ENCODE measurements at places on chromosomes 16 and 17.
A peak's percentile ranks its signal among the peaks of the same experiment; 100 is the strongest.

GRCh38 chr17:42431758-42432161, 8.7 kb upstream of the CAVIN1 start:
- no peak for DNase-seq

- DNase-seq = peak; percentile 37
Observed at GRCh38 chr17:57308543-57309186, 52.3 kb downstream of the MSI2 start.

DNA sequence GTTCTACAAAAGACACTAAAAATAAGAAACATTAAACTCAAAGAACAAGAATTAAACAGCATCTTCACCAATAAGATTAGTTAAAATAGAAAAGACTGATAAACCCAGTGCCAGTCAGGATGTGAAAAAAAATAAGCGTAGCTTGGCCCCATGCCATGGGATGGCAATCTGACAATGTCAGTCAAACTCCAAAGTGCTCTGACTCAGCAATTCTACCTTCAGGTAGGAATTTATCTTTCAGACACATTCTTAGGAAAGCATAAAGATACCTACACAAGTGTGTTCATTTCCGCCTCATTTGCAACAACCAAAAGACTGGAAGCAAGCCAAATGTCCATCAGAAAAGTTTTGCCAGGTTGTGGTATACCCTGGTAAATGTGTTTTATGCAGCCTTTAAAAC, 9.1 kb upstream of the MPO start:
- no peak for DNase-seq

DNA sequence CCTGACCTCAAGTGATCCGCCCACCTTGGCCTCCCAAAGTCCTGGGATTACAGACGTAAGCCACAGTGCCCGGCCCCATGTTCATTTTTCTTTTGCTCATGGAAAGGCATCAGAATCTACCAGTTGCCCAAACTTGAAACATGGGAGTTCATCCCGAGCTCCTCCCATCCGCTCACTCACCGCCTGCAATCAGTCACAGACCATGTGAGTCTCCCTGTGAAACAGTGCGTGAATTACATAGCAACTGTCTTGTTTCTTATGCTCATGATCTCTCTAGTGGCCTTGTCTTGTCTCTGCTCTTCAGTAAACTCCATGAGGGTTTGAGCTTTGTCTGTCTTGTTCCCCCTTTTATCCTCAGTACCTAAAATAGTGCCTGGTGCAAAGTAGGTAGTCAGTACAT, 52.1 kb upstream of the TNRC6A start:
- no peak for DNase-seq

GRCh38 chr17:75087558-75088453, at the start of gene SLC16A5:
TSS of gene SLC16A5 (plus strand) at chr17:75087954. CDS start at chr17:75093637, 5,683 bp downstream.
- no peak for DNase-seq

DNA sequence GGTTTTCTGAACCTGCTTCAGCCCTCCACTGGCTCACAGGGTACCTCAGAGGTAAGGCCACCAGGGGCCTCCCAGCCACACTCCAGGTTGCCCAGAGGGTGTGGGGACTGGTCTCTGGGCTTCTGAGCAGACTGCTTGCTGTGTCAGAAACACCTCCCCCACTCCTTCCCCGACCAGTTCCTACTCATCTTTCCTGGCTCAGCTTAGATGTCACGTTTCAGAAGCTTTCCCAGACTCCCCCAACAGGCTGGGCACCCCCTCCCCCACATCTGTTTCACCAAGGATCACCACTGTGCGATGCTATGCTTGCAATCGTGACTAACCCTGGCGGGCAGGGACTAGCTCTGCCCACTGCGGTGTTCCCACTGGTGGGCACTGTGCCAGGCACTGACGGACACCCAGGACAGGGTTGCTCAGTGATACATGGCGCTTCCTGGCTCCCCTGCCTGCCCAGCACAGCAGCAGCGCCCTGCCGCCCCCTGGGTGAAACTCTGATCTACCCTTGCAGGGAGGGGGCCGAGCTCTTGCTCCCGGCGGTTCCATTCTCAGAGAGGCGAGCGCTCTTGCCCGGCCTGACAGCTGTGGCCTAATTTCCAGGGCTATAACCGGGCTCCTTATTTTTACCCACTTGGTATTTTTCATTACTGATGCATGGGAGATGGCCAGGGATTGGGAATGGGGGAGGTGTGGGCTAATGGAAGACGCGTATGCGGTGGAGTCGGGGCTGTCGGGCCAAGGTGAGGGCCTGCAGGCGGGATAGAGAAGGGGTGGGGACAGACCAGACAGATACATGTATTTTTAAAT, 29.4 kb upstream of the MTSS2 start:
- peak; percentile 93 for DNase-seq

DNA sequence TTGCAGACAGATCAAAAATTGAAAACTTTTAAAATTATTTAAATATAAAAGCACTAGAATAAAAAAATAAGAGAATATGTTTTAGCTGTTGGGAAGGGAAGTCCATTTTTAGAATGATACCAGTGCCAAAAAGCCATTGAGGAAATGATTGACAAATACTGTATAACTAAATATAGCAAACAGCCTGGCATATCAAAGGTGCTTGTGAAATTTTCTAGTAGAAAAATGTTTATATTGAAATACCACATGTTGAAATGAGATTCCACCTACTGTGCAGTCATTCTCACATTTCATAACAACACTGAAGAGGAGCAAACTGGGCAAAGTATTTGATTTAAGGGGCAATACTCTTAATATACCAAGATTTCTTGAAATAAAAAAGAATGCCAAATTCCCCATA, 183.5 kb downstream of the PHKB start:
- no peak for DNase-seq

DNA sequence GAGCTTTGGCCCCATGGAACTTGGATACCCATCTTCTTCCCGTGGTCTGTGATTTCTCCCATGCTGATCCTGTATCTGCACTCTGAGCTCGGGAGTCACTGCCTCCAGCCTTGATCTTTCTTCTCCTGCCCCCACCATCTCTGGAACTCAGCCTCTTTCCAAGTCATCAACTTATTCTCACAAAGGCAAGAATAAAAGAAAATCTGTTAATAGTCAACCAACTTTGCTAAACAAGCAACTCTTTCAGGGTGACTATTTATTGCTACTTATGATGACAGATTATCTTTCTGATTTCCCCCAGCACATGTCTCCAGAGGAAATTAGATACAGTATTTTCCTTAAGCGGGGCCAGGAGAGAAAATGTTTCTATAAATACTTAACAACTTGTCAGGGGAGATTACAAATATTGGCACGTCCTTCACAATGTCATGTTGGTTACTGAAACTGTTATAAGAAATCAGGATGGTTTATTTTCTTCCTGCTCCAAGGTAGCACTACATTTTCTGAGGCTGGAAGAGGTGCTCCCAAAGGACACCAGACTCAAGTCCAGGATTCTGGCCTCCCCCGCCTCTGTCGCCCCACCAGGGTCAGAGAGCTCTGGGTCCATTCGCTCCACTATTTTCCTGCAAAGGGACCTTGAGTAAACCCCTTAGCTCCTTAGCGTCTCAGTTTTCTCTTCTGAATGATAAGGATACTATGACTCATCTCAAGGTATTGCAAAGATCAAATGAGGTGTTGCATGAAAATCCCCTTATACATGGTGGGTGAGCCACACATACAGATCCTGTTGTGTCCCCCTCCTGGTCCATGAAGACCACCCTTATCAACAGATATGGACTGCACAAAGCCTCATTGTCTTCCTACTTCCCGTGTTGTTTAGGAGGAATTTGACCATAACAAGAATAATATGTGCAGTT, 205.2 kb upstream of the WSCD1 start:
- DNase-seq = no peak

DNA sequence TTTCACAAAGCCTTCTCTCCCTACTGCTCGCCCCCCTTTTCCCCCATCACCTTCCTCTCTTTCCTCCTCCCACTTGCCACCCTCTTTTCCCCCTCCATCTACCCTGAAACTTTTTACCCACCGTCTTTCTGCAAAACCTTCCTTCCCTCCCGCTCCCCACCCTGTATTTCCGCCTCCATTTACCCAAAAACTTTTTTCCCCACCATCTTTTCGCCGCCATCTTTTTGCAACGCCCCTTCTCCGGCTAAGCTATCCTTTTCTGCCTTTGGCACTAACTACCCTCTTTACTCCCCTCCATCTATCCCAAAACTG, 205.2 kb upstream of the WSB1 start:
- DNase-seq = no peak

GRCh38 chr16:35252356-35252936, 1793.0 kb downstream of the TP53TG3F start:
- no peak for DNase-seq

DNA sequence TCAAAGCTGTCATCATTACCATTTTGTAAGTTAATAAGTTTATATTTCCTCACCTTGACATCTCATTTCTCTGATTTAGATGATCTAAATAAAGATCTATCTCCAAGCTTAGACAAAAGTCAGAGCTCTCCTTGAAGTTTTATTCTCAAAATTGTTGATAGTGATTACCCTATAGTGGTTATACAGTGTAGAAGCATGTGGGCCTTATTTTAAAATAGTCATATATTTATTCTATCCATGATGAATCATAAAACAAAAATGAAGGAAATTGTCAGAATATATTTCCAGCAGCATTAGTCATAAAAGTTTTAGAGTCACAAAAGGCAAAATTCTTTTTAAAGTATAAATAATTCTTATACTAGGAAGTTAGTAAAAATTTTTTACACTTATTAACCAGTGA, 49.0 kb downstream of the RHOT1 start:
- no peak for DNase-seq
